ENCODE measurements at places on chromosomes 6 and 20.

DNA sequence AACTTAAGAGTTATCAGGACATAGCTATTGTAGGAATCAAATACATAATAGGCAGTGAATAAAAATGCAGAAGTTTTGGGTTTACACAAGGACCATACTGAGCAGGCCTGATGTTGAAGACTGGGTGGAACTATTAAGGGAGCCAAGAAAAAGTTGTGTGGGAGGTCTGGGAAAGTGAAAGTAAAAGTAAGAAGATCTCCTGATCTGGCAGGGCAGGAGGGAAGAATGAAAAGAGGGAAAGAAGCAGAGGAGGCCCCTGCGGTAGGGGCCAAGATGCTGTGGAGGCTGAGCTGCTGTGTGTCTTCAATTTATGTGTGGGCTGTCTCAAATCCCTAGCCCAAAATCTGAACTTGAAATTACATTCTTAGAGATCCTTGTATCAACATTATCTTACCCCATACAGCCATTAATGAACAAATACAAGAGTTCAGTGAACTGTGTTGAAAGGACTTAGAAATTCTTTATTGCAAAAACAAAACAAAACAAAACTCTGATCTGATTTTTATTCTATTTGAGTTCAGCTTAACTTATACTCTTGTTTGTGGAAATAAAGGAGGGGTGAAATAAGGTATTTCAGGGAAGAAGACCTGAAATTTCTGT lies 1183.8 kb downstream of the HACE1 start:
- DNase-seq, result no peak

DNA sequence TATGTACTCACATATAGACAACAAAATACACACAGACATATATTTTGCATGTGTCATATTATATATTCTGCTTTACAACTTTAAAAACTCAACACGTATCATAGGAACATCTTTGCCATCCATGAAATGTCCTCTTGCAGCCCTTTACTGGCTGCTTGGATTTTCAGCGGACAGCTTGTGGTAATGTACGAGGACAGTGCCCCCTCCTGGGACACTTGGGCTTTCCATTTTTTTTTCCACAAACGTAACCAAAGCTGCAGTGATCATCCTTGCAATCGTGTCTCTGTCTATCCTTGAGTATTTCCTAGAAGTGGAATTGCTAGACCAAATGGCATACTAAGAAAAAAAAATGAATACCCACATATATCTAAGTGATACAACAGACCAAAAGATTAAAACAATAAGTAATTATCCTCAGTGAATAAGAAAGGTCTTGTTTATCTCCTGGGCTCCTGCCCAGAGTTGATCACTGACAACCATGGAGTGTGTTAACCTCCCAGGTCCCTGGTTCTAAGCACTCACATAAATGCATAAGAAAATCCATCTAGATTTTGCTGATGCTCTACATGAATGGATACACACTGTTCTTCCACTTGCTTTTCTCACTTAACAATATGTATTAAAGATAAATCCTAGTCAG lies 18.1 kb downstream of the BPI start:
- no peak for DNase-seq

- no peak for DNase-seq
These were observed 423.5 kb upstream of the SLC35B3 start for GRCh38 chr6:8858854-8859331.

DNA sequence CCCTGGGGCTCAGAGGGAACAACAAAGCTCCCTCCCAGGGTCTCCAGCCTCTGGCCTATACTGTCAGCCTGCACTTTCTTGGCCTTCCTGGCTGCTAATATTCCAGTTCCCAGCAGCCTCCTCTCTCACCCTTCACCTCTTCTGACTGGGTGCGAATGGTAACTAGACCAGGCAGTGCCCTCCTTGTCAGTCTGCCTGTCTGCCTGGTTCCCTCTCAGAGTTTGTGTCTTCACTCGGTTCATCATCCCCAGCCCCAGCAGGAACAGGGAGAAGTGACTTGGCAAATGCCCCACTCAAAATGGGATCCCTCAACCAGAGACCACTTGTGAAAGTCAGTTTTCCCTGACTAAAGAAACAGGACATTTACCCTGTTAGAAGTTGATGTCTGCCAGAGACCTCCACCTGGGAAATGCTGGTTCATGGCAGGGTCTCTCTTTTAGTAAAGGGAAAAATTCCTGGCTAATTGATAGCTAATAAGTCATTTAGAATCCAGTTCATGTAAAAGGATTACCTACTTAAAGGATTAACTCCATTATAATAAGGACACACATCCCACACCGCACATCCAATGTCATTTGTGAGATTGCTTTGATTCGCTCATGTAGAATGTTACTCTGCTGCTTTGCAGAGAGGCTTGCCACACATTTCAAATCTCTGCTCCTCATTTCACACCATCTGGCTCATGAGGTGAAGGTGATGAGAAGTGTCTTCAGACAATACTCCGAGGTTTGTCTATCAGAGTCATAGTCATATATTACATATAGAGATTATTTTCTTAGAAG lies 18.6 kb upstream of the MICB start:
- DNase-seq, result no peak

DNA sequence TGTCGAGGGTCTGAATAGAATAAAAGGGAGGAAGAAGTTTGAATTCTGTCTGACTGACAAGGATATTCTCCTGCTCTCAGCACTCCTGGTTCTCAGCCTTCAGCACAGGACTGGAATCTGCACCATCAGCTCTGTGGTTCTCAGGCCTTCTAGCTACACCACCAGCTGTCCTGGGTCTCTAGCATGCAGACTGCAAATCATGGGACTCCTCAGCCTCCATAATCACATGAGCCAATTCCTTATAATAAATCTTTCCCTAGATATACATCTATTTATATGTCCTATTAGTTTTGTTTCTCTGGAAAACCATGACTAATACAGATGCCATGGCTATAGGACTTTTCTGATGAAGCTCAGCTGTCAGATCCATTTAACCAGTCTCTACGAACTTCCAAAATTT lies 132.8 kb upstream of the ECI2 start:
- no peak for DNase-seq

- DNase-seq, result no peak
These were observed 9.7 kb downstream of the NOL7 start for GRCh38 chr6:13624871-13625288.

DNA sequence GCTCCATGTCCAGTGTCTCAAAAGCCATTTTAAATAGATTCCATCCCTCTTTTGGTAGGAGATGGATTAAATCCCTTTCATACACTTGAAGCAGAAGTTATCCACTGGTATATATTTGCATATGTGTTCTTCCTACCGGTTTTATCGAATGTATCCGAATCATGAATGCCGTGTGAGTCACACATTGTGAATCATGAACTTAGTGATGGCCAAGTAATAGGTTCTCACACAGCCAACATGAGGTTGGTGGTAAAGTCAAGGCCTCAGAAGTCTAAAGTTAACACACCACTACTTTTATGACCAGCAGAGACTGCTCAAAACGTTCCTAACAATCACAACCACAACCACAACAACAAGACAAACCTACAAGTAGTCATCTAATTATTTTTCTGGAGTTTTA lies 345.5 kb downstream of the THBS2 start:
- no peak for DNase-seq

DNA sequence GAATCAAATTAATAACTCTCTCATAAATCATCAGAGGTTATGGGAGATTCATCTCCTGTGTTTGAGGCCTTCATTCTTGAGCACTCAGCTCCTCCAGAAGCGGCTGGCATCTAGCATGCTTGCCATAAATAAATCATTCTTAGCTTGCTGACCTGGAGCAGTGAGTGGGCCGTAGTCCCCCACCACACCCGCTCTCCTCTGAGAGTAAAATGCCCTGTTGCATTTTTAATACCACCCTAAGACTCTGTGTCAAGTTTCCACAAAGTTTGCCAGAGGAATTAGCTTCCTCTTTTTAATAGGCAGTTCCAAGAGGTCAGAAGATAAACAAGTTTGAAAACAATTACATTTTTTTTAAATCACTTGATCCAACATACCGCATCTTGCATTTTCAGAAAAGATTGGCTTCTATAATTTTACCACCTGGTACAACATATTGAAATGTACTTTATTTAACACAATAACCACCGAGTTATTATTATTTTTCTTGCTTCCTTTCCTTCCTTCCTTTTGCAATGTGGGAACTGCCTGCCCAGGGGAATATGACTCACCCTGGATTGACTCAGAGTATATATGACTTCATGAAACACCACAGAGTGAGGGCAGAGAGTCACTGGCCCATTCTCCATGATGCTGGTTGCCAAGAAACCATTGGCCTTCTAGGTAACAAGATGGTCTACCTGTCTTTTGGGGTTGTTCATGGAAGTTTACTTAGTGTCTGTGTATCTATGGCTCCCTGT lies 29.4 kb upstream of the CLIC5 start:
- DNase-seq, result no peak

DNA sequence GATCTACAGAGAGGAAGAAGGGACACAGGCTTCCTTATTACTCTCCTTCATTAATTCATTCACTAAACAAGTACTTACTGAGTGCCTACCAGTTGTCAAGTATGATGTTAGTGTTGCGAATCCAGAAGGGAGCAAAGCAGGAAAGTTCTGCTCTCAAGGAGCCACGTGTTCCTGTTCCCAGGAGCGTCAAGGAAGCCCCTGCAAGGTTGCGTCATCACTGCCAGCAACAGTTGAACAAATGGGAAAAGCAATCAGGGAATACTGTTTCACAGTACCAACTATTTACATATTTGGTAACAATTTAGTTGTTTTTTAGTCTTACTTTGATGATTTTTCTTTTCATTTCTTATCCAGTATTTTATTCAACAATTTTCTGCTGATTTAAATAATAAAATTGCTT lies 310.0 kb downstream of the FOXA2 start:
- DNase-seq, result no peak

DNA sequence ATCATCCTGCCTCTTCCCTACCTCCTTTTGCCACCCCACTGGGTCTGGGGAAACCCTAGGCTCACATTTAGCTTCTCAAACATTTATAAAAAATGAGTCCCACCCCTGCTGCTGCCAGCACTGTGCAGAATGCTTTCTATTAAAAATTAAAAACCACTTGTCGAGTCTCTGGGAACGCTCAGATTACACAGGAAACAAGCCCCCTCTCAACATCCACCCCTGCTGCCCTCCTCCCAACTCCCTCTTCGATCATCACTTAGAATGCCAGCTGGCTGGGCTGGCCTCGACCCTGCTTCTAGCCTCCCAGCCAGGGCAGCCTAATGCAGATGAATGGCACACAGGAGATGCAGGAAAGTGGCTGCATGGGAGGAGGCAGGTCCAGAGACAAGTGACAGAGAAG lies 75.8 kb downstream of the CDH22 start:
- DNase-seq, result no peak

DNA sequence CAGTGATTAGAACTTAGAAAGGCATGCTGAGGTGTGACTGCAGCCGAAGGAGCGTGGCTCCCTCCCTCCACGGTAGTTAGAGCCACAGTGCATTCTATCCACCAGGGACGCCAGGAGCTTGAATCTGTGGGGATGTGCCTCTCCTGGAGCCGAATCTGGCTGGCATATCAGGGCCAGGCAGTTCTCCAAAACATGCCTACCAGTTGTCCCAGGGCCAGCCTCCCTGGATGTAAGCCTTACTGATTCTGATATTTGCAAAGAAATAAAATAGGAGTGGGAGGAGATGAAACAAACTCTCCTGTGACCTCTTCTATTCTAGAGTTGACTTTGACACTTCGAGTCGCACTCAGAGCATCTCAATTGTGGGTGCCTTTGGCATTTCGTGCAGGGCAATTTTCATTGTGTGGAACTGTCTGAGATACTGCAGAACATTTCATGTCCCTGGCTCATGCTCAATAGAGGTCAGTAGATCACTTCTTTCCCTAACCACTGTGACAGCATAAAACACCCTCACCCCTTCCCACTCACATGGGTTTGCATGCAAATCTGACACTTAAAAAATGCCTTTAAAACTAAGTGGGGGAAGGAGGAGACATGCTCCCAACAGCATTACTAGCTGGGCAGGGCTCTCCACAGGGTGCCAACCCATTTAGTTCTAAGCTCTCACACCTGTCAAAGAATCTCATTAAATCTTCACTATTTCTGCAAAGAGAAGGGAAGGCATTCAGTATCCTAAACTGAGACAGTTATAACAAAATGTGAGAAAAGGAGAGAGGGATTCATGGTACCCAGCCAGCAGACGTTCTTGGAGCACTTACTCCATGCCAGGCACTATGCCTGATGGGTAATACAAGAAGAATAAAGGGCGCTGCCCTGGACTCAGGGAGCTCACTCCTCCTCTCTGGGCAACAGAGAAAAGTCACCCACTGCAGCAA lies 378.9 kb downstream of the PREX1 start:
- DNase-seq, result no peak

DNA sequence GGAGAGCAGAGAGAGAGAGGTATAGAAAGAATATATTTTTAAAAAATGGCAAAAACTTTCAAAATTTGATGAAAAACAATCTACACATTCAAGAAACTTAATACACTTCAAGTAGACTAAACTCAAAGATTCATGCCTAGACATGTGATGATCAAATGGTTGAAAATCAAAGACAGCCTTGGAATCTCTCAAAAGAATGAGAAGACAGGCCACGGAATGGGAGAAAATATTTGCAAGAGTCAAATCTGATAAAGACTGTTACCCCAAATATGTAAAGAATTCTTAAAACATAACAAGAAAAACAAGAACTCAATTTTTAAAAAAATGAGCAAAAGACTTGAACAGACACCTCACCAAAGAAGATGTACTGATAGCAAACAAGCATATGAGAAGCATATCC lies 49.7 kb downstream of the THEMIS start:
- no peak for DNase-seq

GRCh38 chr20:1423625-1424106 lies 30.8 kb upstream of the FKBP1A start:
- DNase-seq, result no peak

DNA sequence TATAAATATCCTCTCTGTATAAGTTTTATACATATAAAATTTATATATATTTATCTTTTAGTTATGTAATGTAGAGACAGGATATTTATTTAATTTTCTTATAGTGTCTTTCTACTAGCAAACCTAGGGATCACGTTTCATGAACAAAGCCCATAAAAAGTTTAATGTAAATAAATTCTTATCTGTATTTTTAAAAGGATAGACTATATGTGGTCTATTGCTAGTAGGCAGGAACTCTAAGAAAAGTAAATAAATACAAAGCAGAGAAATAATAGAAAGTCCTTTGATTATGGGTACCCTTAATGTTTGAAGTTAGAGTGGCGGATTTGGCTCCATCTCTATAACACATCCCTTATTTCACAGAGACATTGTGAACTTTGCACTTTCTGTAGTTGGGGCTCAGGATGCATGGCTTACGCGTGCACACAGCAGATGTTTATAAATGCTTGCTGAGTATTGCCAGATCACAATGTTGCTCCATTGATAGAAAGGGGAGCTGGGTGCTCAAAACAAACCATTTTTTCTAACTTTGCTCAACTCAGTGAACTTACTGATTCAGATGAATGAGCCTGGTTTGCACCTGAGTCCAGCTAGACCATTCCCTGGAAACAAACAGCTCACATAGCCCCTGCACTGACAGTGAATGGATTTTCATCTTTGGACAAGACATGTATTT lies 179.1 kb downstream of the SYNE1 start:
- DNase-seq, result no peak
